HCT116 (cell line): ENCODE measurements at places on chromosomes 5 and 9. TPM values are rescaled to one million over a fixed set of nuclear protein-coding genes. Genes with fewer than 3 reads are reported as not detected.
A peak's percentile ranks its signal among the peaks of the same experiment; 100 is the strongest.

Gene PCDHGA10
- total RNA-seq = 3.8 TPM

Gene SLC22A4
- 0.59 TPM for total RNA-seq

GRCh38 chr5:115325296-115325959, 29.0 kb upstream of the CCDC112 start:
- DNase-seq = no peak

- DNase-seq = no peak
These were observed 150.6 kb upstream of the ACOT12 start for GRCh38 chr5:81544351-81545018.

GRCh38 chr9:70526902-70527301, 112.4 kb upstream of the KLF9 start:
- no peak for DNase-seq

DNA sequence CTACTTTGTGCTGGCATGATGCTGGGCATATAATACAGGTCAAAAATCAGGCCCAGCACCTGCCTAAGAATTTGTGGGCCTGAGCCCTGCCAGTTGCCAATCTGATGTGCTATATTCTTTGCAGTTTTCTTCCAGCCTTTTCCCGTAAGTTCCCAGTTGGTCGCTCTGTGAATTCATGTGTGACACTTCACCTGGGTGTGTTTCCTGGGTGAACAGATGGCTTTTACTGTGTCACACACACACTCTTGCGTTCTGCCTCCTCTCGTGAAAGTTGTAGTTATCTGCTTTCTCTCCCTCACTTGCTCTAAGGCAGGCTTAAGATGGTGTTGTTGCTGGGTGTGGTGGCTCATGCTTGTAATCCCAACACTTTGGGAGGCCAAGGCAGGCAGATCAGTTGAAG, 153.5 kb upstream of the DMRT1 start:
- no peak for DNase-seq

Gene DMGDH
- 2.3 TPM for total RNA-seq

DNA sequence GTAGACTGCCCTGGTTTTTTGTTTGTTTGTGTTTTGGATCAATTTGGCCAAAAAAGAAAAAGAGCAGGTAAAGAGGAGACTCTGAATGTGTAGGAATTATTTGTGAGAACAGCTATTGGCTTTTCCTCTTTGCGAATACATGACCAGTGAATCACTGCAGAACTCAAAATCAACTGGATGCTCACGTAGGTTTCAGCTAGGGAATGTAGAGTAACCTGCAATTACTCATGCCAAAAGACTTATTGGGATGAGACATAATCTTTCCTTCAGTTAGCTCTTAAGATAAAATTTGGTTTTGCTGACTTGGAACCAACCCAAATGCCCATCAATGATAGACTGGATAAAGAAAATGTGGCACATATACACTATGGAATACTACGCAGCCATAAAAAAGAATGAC, 348.0 kb downstream of the NPR3 start:
- DNase-seq = no peak

- DNase-seq = no peak
These were observed 197.3 kb upstream of the C9orf72 start for GRCh38 chr9:27770541-27770940.

DNA sequence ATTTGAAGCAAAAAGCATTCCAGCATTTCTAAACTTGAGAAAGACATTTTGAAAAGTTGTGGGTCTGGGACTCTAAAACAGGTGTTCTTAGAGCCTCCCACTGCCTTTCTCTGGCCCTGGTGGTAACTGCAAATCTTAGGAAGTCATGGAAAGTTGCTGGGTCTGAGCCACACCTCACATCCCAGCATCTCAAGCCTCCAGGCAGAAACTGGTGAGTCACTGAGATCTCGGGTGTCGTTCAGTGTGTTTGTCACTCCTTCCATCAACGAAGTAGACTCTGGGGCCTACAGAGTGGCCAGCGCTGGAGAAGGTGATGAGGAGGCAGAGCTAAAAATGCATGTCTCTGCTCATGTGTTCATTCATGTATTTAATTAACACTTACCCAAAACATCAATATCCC, 59.6 kb upstream of the C5orf58 start:
- DNase-seq = peak; percentile 16

DNA sequence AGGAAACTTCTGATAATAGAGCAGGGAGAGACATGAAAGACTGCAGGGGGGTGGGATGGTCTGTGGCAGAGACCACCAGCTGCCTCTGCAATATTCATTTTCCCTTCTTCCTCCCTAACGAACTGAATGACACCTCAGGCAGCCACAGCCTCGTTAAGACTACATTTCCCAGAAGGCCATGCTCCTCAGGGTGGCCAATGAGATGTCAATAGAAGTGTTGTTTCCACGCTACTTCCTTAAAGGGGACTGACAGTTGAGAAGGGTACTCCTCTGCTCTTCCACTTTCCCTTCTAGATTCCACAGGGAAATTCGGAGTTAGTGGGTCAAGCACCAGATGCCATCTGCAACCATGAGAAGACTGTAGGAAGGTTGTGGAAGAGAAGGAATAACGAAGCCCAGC, 52.0 kb upstream of the DAPK1 start:
- DNase-seq = peak; percentile 43

DNA sequence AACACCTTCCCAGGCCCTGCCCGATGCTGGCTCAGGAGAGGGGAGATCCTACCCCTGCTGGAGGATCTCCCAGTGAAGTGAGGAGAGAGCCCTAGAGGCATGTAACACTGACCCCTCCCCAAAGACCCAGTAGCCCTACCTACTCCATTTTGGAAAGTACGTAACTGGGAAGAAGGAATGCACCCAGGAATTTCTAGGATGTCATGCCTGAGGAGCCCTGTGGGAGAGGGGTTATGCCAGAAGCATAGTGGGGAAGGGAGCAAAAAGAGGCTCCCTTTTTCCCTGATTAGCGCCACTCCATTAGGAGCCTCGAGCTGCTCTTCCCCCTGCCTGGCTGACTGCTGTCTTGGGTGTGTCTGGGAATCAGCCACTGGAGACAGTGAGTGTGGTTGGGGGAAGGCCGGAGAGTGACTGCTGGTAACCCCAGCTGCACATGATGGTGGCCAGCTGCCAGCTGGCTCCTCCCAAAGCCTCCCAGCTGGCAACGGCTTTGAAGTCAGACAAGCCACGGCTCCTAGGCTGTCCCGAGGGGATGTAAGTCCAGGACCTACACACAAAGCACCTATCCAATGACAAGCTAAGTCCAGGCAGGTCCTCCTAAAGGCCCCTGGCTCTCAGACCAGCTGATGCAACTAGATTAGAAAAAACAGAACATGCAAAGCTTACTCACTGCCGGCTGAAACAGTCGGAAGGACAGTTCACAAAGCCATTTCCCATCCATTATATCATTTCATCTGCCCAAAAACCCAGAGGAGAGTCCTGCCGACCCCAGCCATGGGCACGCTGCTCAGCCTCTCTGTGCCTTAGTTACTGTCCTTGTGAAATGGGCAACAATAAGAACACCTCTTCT, 136.5 kb upstream of the ABCA1 start:
- DNase-seq = no peak

Gene SPOUT1
- 70.4 TPM for total RNA-seq

Gene HRCT1
- 0.32 TPM for total RNA-seq

GRCh38 chr9:10134266-10134665, 478.5 kb downstream of the PTPRD start:
- no peak for DNase-seq

GRCh38 chr9:928363-929042, 48.0 kb upstream of the DMRT3 start:
- DNase-seq = peak; percentile 37

DNA sequence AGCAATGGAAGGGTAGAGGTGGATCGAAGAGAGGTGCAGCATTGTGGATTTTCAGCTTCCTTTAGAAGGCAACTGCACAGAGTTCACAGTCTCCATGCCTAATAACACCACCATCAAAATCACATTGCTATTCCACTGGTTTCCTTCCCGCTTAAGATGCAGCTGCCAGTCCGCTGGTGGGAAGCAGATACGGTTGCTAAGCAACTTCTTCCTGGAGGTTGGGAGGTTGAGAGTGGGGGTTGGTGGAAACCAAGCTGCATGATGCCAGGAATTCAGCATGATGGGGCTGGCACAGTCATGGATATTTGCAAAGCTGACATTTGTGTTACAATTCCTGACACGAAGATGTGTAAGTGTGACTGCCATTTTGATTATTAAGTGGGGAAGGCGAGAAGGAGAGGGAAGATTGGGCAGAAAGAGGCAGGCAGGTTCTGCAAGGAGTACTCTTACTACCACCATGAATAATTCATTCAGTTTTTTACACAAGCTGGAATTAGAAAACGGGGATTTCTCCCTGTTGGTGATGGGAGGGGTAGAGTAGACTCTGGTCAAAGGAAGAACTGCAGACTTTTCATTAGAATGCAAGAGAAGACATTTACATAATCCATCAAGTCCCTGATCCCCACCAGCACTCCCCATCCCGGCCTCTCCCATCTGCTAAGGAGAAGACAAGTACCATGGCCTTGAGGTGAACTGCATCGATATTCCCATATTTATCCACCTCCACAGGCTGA, 87.5 kb downstream of the GLDC start:
- no peak for DNase-seq

- no peak for DNase-seq
These were observed 67.5 kb downstream of the FANCC start for GRCh38 chr9:95249986-95250385.

DNA sequence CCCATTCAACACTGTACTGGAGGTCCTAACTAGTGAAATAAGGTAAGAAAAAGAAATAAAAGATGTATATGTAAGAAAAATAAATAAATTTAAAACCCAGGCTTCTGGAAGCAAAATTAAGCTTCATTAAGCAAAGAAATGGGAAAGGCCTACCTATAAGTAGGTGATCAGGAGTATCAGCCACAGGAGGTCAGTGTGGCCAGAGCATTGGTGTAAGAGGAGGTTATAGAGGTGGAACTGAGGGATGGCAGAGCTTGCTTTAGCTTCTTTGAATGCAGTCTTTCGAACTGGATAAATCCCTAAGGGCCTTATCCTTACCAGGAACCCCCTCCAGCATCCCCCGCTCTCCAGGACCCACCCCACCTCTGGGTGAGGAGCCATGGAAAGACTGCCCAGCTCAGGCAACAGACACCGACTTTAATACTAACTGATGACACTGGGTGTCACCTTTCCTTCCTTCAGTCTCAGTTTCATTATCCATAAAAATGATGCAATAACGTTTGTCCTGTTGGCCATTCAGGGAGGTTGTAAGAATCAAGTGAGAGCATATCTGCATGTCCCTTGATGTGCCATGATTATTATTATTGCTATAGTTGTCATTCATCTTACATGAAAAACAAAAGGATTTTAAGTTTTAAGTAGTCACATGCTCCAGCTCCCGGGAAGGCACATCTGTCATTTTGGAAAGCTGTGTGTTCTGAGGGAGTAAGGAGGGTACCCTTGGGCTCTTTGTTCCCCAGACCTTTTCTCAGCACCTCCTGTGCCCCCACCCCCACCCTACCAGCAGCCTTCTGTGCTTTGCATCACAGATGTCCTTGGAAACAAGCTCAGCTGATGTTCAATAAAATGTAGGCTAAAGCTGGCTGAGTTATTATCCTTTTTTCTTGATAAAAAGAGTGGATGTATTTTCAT, 50.8 kb upstream of the CTNNA1 start:
- peak; percentile 39 for DNase-seq

DNA sequence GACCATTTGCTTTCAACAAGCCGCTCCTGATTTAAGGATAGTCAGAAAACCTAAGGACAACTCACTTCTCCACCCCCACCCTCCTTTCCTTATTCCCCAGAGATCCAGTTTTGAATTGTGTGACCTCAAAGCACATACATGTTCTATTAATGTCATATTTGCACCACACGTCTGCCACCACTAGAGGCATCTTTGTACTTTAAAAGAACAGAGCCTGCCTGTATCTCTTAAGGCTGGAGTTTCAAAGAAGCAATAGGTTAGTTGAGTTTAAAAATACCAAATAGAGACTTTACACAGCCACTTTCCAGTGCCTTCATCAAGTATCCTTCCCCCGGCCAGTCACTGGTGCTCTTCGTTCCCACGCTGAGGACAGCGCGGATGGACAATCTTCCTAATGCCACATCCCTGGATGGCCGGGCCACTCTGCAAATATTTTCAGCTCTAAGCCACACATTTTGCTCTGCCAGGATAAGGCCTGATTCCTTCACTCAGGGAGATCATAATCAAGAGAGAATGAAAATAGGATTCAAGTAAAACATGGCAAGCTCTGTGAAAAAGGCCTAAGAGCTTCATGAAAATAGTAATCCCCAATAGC, 146.3 kb downstream of the SNCAIP start:
- DNase-seq = peak; percentile 21

GRCh38 chr5:69242215-69242927, 7.7 kb downstream of the CDK7 start:
- DNase-seq = no peak

- no peak for DNase-seq
These were observed 70.8 kb downstream of the NDUFS4 start for GRCh38 chr5:53631251-53631650.

- peak; percentile 32 for DNase-seq
These were observed 205.5 kb downstream of the NPR3 start for GRCh38 chr5:32916648-32917047.

DNA sequence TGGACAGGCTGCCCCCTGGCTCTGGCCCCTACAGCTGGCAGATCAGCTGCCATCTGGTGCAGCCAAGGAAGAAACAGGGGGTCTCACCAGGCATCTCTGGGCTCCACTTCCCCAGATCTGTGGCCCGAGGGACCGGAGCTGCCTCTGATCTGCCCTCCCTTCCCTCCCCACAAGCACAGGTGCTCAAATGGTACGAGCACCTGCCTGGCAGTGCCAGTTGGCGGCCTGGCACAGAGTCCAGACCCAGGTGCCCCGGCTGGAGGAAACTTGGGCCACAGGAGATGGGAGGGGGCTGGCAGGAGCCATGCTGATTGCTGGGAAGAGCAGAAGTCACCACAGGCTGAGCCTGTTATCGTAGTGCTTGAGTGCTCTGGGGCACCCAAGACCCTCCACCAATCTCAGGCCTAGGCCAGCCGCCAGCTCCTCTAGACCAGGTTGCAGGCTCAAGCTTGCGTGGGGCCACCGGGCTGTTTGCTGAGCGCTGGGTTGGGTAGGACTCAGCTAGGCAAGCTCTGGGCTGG, 5.0 kb upstream of the CAMK2A start:
- no peak for DNase-seq

- no peak for DNase-seq
These were observed 46.7 kb upstream of the TMC1 start for GRCh38 chr9:72474676-72475075.

Gene PCDHB16
- total RNA-seq = not detected

GRCh38 chr9:27154908-27155307, 45.9 kb downstream of the TEK start:
- DNase-seq = no peak

Gene PCDHA9
- total RNA-seq = not detected

GRCh38 chr5:74412066-74412465, 228.5 kb downstream of the ENC1 start:
- no peak for DNase-seq

GRCh38 chr5:125198270-125198974, 452.0 kb upstream of the ZNF608 start:
- no peak for DNase-seq
